Stimulated activated CD8-positive, alpha-beta memory T cell treated with anti-CD3 and anti-CD28 coated beads, Interleukin-4, amount 100 ng/mL, for 4 hours (primary cell): ENCODE measurements at places on chromosomes 1 and 21.
A peak's percentile ranks its signal among the peaks of the same experiment; 100 is the strongest.

DNA sequence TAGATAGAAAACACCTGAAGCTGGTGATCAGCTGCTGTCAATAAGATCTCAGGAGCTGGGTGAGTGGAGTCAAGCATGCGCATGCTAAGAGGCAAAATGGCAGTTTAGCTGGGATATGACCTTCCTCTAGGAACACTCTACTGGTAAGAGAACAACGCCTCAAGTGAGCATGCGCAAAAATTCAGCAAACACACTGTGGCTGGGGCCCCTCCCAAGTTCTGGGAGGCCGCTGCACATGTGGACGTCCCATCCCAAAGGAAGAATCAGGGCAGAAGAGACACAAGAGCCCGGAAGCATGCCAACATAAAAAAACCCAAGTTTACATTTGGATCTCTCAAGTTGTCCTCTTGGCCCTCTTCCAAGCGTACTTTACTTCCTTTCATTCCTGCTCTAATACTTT is 126.3 kb upstream of the F3 start:
- no peak for DNase-seq

GRCh38 chr1:58886611-58887010 is 102.8 kb upstream of the JUN start:
- DNase-seq = no peak

DNA sequence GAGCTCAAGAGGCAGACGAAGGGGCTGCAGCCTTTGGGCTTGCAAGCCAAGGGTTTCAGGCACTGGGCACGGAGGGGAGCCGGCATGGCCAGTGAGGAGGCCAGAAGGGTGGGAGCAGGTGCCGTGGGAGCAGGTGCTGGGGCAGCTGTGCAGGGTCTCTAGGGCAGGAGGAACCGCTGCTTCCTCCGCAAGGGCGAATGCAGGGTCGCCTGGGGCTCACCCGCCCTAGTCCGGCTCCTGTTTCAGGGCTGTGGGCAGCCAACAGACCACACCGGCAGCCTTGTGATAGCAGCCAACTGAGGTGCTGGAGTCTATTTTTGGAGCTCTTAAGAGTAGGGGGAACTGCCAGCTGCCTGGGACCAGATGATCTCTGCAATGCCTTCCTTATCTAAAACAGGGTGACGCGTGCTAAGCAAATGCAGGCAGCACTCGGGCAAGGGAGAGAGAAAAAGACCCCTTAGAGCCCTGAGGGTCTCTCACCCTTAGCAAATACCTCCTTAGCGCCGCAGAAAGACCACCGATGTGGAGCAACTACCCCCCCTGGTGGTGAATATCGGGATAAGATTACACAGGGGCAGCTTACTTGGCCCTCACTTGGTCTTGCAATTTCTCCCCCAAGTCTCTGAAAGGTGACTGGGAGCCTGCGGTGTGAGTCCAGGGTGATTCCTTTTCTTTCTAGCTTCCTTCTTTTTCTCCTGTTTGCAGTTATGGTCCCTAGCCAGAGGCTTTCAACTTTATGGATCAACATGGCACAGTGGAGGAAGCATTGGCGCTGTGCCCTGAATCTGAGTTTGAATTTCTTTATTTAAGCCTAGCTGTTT is 20.7 kb upstream of the MAPKAPK2 start:
- DNase-seq = peak; percentile 32

- DNase-seq = no peak
Observed at GRCh38 chr1:87983841-87984240, 655.2 kb downstream of the LMO4 start.

DNA sequence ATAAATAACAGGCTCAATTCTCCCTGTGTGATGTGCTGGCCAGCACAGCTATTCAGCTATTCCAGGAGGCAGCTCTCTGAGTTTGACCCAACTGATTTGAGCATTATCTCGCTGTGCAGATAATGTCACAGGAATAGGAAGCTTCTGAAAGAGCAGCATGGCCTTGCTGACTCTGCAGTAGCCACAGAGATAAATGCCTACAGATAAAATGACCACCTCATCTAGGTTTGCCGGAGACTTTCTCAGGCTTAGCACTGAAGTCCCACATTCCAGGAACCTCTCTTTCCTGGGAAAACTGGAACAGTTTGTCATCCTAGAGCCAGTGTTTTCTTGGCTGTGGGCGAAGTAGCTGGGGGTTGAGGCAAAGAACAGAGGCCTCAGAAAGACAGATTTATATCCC is 98.9 kb downstream of the MRPL39 start:
- no peak for DNase-seq

DNA sequence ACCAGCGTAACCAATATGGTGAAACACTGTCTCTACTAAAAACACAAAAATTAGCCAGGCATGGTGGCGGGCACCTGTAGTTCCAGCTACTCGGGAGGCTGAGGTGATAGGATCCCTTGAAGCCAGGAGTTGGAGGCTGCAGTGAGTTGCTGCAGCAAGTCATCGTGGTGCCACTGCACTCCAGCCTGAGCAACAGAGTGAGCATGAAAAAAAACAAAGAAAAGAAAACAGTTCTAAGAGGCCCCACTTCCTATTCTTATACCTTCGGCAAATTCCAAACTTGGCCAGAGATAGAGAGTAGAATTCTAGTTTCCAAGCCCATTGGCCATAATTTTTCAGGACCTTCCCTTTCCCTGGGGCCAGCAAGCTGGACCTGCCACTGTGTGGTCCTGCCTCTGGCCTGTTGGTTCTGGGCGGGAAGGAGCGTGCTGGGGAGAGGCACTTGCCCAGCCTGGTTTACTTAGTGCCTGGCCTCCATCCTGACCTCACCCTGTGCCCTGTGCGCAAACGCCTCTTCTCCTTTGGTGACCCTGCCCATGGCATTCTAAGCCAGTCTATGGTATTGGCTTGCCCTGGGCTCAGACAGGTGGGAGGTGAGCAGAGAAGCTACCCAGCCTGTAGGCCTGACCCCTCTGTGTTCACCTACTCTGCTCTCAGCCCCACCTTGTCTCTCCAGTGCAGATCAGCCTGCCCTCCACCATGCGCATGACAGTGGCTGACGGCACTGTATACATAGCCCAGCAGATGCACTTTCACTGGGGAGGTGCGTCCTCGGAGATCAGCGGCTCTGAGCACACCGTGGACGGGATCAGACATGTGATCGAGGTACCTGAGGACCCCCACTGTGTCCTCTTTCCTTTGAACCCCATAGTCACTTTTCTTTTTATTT is 11.0 kb downstream of the CA6 start:
- DNase-seq = no peak

- no peak for DNase-seq
Observed at GRCh38 chr1:241376701-241377100, 19.7 kb upstream of the RGS7 start.

GRCh38 chr21:21436012-21436534 is 437.9 kb downstream of the NCAM2 start:
- no peak for DNase-seq

- DNase-seq = no peak
Observed at GRCh38 chr1:6052543-6053205, 7.0 kb downstream of the KCNAB2 start.

DNA sequence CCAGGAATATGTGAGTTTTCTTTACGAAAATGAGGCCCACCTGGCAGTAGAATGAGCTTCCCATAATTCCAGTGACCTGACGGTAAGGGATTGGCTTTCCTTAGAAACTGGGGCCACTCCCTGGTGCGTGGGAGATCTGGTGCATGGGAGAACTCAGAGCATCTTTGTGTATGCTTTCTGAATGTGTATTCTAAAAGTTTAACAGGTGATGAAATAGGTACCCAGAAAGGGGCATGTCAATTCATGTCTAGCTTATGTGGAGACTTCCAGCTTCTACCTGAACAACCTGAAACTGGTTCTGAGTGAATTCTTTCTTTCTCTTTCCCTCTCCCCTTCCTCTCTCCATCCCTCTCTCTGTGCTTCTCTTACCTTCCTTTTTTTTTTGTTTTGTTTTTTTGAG is 15.2 kb upstream of the FCRLA start:
- no peak for DNase-seq

DNA sequence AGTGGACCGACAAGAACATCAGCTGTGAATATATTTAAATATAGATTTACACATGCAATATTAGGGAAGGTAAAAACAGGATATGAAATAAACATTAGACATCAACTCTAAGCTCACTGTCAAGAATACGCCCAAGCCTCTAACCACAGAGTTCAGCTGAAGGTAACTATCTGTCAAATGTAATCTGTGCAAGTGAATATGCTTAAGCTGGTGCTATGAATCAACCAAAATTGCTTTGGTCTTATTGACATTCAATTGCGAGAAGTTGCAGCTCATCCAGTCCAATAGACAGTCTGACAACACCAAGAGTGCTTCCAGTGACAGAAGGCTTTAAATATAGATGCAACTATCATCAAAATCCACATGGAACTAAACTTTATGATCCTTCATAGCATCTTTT is 32.3 kb downstream of the USH2A start:
- no peak for DNase-seq

GRCh38 chr1:158039380-158039779 is 45.9 kb downstream of the KIRREL1 start:
- DNase-seq = no peak

- no peak for DNase-seq
Observed at GRCh38 chr1:4023678-4024077, 123.6 kb upstream of the C1orf174 start.

DNA sequence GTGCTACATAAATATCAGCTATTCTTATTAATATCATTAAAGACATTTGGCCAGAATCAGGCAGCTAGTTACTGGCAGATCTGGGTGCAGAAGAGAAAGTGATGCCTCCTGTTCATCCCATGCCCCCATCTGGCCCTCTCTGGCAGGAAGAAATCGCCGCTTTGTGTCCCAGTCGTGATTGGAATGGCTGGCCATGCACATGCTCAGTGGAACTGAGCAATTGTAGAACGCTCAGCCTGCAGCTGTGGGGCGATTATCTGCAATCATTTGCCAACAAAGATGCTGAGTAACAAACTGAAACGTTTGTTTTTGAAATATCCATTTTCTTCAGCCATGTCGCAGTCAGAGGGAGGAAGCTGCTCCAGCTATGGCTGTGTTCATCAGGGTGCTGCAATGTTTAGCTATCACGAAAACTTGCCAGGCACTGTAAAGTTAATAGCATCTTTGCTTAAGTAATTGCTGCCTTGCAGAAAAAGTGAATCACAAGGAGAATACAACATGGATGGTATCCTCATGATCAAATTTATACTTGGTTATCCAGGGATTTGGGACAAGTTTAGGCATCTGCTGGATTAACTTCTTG is 36.5 kb downstream of the NGF start:
- DNase-seq = no peak

- DNase-seq = no peak
Observed at GRCh38 chr1:191592039-191592438, 566.2 kb upstream of the RGS18 start.

- DNase-seq = no peak
Observed at GRCh38 chr1:241579434-241579833, 47.3 kb downstream of the KMO start.

GRCh38 chr1:23018661-23019093 is 591 bp upstream of the KDM1A start:
- no peak for DNase-seq

DNA sequence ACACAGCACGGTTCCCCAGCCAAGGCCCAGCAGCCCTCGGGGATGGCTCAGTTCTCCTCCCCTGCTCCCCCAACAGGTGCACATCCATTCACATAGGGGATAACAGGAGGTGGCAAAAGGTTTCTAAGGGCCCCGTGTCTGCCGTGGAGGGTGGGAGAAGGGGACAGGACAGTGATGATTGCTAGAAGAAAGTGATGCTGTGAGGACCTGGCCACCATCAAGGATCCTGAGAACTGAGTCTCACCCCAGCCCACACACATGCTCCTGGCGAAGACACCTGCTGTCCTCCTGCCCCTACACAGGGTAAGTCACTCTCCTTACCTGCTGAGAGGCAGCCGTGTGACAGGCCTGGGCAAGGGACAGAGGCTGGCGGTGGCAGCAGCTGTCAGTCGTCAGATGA is 54.5 kb downstream of the GNG4 start:
- DNase-seq = no peak

GRCh38 chr1:111332190-111332589 is 41.5 kb downstream of the CHIA start:
- DNase-seq = no peak

DNA sequence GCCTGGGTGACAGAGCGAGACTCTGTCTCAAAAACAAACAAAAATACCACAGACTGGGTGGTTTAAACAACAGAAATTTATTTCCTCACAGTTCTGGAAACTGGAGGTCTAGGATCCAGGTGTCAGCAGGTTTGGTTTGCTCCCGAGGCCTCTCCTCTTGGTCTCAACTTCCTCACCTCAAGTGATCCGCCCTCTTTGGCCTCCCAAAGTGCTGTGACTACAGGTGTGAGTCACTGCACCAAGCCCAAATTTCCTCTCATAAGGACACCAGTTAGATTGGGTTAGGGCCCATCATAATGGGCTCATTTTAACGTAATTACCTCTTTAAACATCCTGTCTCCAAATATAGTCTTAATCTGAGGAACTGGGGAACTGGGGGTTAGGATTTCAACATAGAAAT is 35.5 kb downstream of the MFSD2A start:
- DNase-seq = no peak

GRCh38 chr1:93600663-93601062 is 81.0 kb downstream of the BCAR3 start:
- DNase-seq = no peak

GRCh38 chr1:200042119-200042551 is 14.6 kb downstream of the NR5A2 start:
- DNase-seq = no peak

DNA sequence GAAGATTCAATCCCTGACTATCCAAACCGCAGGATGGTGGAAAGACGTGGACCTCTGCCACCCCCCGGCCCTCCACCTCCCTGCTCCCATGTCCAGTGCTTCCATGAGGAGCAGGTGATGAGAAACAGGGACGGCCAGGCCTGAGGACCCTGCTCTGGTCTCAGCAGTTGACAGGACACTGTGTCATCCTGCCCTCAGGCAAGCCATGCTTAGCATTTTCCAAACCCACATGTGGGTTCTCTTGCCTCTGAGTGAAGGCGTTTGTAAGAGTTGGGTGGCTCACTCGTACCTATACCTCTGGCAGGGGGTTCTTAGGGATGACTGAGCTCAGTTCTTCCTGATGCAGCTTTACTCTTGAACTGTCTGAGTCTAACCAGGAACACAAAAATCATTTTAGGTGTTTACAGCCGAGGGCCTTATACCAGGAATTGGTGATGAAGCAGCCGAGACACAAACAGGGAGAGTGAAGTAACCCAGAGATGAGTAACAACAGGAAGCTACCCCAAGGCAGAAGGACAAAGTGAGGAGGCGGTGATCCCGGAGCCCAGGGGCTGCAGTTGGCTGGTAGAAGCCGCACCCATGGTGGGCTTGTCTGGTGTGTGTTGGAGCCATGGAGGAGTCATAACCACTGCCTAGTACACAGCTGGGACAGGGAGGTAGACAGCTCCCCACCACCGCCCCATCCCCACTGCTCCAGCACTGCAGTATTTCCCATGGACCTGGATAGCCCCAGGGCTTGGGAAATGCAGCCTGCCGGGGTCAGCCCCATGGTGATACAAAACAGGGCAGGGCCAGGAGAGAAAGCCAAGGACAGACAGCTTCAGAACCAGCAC is 21.4 kb downstream of the MYBPH start:
- no peak for DNase-seq

GRCh38 chr1:209421978-209422680 is 161.4 kb upstream of the CAMK1G start:
- DNase-seq = no peak

- DNase-seq = no peak
Observed at GRCh38 chr1:161013131-161013487, 7.8 kb downstream of the F11R start.

GRCh38 chr1:161071886-161072371 is 2.2 kb upstream of the ARHGAP30 start:
- DNase-seq = no peak

GRCh38 chr1:23484253-23485001 is 448 bp upstream of the ASAP3 start:
- peak; percentile 82 for DNase-seq
